ENCODE measurements at places on chromosomes 1 and 21. TPM values are rescaled to one million over a fixed set of nuclear protein-coding genes. Genes with fewer than 3 reads are reported as not detected.

- DNase-seq, result no peak
Observed at GRCh38 chr1:19771350-19771749, 28.4 kb downstream of the TMCO4 start.

GRCh38 chr1:48073798-48074530, 76.8 kb upstream of the TRABD2B start:
- DNase-seq, result no peak

Gene FAM78B
- total RNA-seq, result 0.24 TPM

DNA sequence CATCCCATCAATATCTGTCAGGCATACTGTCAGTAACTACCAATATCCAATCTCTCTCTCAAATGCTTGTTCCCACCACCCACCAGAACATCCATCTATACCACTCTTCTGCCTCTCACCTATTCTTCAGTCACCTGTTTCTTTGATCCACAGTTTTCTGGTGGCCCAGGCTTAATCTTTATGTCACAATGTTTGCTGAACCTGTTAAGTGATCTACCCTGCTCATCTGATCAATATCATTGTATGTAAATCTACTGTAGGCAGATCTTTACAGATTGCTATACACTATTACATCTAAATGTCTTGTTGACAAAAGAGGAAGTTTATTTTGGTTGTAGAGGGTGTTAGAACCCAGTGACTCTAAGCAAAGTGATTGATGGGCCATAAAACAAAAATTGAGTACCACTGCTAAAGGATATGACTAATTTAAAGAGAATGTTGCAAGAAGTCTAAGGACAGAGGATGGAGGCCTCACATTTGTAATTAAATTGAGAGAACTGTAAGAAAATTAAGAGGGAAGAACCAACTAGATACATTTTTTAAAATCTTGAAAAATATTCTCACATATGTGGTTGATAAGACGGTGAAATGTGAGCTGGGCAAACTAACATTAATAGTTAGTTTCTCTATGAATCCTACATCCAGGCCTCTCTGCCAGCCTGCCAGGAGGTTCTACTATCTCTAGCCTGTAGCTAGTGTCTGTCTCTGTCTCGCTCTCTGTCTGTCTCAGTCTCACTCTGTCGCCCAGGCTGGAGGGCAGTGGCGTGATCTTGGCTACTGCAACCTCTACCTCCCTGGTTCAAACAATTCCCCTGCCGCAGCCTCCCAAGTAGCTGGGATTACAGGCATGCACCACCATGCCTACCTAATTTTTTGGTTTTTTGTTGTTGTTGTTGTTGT, 34.1 kb downstream of the EGLN1 start:
- no peak for DNase-seq

DNA sequence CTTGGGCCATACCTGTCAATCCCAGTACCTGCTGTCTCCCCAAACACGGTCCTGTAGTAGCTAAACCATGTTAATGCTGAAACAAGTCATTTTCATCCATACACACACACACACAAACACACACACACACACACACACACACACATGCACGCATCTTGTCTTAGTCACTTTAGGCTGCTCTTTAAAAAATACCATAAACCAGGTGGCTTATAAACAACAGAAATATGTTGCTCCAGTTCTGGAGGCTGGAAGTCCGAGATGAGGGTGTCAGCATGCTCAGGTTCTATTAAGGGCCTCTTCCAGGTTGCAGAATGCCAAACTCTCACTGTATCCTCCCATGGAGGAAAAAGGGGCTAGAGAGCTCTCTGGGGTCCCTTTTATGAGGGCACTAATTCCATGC, 129.9 kb downstream of the NTPCR start:
- DNase-seq, result no peak

GRCh38 chr1:81406292-81406999, 394.3 kb upstream of the ADGRL2 start:
- DNase-seq, result no peak

DNA sequence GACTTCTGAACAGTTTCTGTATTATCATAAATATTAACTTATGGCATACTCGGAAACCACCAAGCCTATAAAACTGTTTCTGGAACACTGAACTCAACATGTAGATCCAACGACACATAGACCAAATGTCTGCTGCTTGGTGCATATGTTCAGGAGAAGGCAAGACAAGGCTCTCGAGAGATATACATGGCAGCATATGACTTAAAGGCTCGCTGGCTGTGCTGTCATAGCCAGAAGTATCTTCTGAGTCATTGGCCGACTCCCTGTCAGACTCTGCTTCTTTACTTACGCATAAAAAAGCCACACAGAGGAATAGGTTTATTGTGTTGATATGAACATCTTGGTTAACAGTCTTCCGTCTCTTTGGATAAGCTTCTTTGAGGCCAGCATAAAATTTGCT, 60.6 kb downstream of the LYST start:
- DNase-seq, result no peak

DNA sequence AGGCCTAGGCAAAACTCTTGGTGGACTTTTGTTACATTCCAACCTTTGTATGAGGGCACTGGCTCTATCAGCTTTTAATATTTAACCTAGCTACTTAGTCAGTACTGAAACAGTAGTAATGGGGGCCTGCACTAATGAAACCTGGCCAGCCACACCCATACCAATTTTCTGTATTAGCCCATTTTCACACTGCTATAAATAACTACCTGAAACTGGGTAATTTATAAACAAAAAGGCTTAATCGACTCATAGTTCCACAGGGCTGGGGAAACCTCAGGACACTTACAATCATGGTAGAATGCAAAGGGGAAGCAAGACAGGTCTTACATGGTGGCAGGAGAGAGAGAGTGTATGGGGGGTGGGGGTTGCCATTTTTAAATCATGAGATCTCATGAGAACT, 245.7 kb upstream of the RGS18 start:
- DNase-seq, result no peak

All from activated CD4-positive, alpha-beta memory T cell treated with anti-CD3 and anti-CD28 coated beads for 36 hours (primary cell).